ENCODE measurements at places on chromosomes 13 and 19.

DNA sequence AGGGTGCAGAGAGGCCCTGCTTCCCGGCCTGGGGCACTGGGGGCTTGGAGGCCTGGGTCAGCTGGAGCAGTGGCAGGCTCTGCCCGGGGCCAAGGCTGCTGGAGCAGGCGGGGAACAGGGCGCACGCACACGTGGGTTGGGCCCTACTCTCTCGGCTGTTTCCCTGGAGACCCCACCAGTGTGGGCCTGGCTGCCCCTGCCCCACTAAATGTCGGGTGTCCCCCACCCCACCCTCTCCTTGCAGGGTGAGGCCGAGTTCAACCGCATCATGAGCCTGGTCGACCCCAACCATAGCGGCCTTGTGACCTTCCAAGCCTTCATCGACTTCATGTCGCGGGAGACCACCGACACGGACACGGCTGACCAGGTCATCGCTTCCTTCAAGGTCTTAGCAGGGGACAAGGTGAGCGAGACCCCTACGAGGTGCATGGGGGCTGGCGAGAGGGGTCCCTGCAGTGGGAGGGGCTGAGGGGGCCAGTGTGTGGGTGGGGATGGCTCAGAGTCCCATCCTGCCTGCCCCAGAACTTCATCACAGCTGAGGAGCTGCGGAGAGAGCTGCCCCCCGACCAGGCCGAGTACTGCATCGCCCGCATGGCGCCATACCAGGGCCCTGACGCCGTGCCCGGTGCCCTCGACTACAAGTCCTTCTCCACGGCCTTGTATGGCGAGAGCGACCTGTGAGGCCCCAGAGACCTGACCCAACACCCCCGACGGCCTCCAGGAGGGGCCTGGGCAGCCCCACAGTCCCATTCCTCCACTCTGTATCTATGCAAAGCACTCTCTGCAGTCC lies 15.3 kb downstream of the CAPN12 start:
- peak; percentile 56 for DNase-seq

DNA sequence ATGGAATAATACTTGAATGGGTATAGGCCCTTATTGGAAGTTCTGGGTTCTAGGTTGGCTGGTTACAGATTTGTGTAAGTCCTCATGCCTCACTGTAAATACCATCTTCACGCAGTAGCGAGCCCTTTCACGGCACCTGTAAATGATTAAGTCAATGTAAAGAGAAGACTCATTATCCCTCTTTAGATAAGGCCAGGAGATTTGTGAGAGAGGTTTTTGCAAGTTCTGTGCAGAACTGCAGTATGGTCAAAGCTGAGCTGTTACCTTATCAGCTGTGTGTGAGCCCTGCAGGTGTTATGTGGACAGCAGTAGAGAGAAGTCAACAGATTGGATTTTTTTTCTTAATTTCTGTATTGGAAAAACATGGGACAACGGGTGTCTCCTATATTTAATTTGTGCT lies 141.6 kb downstream of the SHISA2 start:
- no peak for DNase-seq

DNA sequence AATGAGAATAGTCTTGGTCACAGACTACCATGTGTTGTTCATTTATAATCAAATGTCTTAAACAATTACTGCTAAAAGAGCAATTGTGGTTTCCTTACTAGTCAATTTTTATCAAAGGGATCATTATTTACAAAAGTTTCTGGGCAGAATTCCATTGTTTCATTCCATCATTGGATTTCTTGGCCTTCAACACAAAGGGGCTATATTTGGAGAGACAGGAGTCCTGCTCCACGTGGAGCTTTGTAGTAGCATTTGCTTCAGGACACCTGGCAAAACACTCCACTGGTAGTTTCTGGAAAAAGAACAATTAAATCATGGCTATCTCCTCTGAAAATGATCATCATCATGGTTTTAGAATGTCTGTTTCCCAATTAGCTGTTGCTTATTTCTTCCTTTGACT lies 22.3 kb upstream of the STARD13 start:
- no peak for DNase-seq

DNA sequence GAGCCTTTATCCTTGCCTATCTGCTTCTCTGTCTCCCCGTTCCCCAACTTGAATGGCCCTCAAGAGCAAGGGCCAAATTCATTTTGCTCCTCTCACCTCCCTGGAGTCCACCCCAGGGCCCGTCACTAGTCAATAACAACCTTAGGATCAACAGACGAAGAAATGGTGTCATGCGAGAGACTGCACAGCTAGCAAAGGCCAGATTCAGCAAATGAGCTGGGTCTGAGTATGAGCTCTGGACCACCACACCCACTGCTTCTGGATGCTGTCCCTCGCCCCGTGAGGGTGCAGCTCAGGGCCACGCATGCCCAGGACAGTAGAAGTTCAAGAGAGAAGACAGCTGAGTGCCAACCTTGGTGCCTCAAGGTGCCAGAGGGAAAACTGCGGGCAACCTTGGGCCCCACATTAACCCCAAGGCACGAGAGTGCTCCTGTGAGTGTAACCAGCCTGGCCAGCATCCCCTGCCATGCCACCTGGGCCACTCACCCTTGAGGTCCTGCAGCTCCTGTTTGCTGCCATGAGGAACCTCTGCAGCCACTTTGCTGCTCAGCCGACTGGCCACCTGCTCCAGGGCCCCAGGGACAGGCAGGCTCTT lies 11.8 kb upstream of the AKAP8L start:
- no peak for DNase-seq

- DNase-seq: no peak
These were observed 391.2 kb downstream of the KLF12 start for GRCh38 chr13:73742982-73743381.

DNA sequence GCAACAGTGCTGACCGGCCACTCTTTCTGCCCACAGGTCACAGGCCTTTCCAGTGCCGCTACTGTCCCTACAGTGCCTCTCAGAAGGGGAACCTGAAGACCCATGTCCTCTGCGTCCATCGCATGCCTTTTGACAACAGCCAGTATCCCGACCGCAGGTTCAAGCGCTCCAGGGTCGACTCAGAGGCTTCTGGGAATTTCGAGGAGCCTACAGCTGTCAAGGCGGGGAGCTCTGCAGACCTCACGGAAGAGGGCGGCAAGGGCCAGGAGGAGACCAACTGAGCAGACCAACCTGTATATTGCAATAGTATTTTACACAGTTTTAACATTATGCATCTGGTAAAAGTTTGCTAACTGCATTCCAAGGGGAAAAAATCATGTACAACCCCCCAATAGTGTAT lies 338.5 kb downstream of the ZNF536 start:
- DNase-seq: no peak

- DNase-seq: no peak
These were observed 227.1 kb downstream of the GGACT start for GRCh38 chr13:100361504-100361903.

DNA sequence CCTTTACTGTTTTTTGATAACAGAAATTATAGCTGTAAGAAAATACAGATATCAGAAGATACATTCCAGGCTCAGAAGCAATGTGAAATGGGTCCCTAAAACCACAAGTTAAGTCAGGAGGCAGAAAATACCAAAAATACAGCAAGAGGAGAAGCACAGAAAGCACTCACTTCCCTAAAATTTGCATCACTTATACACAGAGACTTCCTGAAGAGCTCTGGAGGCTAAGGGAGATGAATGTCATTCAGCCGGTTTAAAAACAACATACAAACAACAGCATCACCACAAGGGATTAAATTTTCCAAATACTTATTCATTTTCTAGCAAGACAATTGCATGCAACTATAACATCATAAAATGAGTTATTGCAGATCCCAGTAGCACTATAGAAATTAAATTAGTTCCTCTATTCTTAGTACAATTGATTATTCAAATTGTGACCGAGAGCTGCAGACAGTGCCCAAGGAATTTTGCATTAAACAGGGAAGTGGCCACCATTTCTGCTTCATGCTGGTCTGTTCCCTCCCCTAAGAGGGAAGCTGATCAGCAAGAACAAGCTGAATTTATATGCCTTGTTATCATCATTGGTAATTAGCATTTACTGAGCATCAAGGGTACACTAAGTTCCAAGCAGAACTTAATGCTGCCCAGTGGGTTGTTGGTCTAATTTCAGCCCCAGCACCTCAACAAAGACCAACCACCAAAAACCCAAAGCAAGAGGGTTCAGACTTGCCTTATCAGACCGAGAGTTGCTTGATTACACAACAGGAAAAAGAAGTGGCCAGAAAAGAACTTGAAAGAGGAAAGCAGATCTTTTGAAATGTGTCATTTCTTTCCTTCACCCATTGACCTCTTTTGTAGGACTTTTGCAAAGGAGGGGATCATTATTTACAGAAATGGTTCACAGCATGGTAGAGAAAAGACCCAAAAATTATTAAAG lies 140.7 kb downstream of the KCTD12 start:
- DNase-seq: no peak

DNA sequence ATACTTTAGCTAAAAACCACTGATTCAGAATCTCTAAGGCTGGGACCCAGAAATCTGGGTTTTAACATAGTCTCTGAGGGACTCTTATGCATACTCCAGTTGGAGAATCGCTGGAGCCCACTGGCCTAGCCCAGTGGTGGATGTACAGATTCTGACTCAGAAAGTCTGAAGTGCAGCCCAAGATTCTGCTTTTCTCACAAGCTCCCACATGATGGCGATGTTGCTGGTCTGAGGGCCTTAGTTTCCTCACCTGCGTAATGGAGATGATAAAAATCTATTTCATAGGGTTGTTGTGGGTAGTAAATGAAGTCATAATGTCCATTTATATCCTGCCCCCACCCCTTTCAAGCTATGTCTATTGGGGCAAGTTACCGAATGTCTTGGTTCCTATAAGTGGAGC lies 7.7 kb upstream of the CDADC1 start:
- DNase-seq: no peak

DNA sequence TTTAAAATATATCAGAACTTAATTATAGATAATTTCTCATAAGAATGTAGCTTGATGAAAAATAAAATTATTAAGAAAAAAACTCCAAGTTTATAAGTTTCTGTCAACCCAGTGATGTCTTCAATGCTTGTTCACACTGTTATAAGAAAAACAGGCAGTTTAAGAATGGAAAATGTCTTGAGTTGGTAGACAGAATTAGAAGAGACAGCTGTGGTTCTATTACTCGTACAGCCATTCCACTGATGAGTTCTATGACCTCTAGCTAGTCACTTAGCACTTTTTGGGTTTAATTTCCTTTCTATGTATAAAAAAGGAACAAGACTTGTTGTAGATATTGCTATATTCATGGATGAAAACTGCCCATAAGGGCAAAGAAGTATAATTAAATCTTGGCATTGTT lies 1013.1 kb upstream of the ATXN8OS start:
- no peak for DNase-seq

DNA sequence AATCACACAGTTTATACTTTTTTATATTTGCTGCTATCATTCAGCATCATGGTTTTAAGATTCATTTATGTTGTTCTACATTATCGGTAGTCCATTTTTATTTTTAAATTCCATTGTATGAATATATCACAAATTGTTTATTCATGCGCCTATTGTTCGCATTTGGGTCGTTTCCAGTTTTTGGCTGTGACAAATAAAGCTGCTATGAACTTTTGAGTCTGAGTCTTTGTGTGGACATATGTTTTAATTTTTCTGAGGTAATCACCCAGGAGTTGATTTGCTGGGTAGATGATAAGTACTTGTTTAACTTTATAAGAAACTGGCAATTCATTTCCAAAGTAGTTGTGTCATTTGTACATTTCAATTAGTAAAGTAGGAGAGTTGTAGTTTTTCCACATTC lies 74.2 kb upstream of the CSNK1A1L start:
- DNase-seq: no peak

GRCh38 chr13:31042049-31042448 lies 109.6 kb downstream of the TEX26 start:
- no peak for DNase-seq

DNA sequence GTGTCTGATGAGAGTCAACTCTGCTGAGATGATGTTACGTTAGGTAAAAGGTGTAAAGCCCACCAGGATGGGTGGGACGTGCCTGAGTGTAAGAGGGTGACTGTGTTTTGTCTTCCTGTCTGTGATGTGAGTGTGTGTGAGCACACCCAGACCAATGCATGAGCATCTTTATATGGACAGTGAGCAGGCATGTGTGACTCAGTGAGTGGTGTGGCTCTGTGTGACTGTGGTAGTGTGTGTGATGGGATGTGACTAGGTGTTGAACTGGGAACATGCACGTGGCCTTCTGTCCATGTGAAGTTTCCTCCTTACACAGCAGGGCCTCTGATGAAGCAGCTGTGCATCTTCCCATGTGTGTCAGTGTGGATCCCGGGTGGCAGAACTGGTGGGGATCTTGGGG lies 17.8 kb upstream of the LGALS16 start:
- no peak for DNase-seq

- no peak for DNase-seq
These were observed 2220.8 kb upstream of the PCDH20 start for GRCh38 chr13:63636316-63636993.

DNA sequence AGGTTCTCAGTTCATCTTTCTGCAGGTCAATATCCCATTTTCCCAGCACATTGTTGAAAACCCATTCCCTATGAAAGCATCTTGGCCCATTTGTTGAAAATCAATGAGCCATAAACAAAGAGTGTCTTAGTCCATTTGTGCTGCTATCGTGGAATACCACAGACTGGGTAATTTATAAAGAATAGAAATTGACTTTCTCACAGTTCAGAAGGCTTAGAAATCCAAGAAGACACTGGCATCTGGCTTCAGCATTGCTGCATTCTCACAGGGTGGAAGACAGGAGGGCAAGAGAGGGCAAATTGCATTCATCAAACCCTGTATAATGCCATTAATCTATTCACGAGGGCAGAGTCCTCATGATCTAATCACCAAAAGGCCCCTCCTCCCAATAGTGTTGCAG lies 34.1 kb downstream of the ZNF823 start:
- DNase-seq: no peak

DNA sequence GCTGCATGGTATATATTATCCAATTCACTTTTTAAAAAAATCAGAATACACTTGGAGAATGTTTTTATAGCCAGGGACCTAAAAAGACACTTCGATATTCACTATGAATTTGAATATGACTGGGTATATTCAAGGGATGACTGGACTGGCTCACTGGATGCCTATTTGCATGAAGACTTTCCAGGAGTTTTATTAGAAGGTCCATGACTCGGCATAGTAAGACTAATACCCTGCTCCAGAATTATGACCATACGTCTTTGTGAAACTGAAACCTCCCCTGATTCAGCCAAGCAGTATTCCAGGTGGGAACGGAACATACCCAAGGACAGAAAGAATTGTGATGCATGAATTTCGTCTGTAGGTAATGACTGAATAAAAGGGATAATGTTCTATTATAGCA lies 3.9 kb upstream of the FAM216B start:
- DNase-seq: no peak

- no peak for DNase-seq
These were observed 1.3 kb downstream of the TNNT1 start for GRCh38 chr19:55147545-55148251.
